ENCODE measurements at places on chromosomes 4 and X.

- no peak for DNase-seq
Observed at GRCh38 chr4:78953769-78954666, 14.8 kb upstream of the PAQR3 start.

DNA sequence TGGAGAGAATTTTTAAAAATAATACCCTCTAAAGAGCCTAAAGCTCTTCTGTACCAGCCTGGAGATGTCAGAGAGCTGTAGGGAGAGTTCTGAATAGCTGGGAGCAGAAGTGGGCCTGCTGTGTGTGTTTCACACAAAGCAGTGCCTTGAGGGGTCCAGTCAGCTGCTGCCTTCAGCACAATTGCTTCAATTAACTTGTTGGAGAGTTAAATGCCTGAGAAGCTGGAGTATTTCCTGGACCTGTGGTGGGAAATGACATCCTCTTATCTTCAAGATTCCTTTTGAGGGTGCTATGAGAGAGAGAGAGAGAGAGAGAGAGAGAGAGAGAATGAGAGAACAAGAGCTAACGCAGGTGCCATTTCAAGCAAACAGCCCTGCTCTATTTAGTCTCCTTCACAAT is 96.2 kb upstream of the IL1RAPL2 start:
- DNase-seq, result no peak

DNA sequence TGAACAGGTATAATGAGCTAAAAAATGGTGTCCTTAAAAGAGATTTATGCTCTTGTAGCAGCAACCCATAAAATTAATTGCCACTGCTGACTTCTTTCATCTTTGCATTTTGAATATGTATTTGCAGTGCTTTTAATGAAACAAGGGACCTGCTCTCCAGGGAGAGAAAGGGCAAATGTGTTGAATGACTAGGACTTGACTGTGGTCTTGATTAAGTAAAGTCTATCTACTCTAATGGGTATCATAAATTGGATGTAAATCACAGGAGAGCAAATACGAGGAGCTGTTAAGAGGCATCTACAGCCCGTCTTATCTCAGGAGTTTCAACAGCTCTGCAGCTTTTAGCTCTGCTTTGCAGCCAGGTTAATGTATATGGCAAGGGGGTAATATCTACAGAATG is 216.4 kb downstream of the PALLD start:
- no peak for DNase-seq

DNA sequence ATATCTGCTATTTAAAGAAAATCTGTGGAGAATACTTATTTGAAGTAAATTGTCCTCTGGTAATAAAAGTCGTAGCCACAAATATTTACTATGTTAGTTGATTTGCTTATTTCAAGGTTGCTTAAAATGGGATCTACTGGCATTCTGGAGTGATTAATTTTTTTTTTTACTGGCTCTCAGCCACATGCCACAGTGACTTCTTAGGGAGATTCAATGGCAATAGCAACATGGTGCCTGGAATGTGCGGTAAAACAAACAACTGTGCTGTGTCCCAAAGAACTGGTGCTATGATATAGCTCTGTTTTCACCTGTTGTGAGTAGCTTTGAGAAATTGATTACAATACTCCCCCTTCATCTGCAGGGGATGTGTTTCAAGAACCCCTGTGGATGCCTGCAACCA is 324.3 kb downstream of the GPAT3 start:
- DNase-seq, result no peak

DNA sequence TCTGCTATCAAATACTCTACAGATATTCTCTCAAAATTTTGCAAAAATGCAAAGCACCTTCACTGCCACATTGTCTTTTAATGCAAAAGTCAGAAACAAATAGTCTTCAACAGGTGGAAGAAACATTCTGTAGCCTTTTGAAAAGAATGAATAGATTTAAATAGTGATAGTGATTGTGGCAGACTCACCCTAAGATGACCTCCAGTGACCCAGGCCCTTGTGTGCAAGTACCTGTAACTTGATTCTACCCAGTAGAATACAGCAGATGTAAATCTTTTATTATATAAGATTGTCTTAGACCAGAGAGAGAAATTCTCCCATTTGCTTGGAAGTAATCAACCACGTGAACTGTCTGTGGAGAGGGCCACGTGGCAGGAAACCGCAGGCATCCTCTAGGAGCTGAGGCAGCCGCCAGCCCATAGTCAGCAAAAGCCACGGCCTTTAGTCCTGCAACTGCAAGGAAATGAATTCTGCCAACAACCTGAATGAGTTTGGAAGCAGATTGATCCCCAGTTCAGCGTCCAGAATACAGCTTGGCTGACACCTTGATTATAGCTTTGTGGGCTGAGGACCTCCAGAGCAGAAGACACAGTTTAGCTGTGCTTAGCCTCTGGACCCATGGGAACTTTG is 272.5 kb downstream of the ARHGAP10 start:
- no peak for DNase-seq

DNA sequence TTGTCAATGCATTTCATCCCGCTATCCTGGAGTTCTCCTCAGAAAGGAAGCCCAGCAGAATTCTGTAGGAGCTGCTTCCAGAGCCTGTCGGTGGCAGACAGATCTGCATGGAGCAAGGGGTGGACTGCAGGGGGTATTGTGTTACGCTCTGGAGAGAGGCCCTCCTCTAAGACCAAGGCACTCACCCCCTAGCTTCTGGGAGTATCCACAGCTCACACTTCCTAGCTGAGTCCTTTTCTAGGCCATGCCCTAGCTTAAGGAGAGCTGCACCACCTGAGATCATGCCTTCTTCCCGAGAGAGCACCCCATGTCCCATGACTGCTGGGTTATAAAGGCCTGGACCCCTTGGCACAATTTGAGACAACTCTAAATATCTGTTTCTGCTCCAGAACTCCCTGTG is 39.1 kb downstream of the MTNR1A start:
- no peak for DNase-seq

DNA sequence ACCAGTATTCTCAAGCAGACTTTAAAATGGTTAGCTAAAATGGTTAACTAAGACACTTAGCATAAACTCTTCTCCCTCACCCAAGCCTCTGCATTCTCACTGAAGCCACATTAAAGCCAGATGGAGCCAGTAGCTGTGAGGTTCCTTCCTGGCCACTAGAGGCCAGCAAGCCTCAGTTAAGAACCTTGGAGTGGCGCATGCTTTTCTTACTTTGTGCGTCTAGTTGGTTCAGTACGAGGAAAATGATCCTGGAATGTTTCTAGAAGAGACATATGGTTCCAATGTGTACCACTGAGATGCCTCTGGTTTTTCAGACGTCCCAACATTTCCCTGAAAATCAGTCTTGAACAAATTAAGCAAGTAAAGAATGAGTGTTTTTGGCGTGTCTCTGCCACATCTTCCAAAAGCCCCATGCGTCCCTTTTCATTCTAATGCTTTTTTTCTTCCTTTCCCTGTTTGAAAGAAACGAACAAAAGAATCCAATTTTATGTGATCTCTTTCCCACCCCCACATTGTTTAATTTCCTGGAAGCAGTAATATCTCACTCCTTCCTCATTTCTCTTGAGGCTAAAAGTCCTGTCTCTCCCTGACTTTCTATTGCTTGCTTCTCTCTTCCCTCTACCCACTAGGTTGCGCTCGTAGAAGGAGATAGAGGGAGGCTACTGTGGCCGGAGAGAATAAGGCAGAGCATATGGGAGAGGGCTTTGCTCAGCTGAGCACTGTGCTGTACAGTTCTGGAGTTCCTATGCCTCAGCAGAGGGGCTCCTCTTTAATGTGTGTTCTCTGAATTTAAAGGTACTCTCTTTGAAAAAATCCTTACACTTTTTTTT is 82.9 kb upstream of the TAB3 start:
- no peak for DNase-seq

GRCh38 chr4:154132406-154132805 is 343.5 kb upstream of the SFRP2 start:
- no peak for DNase-seq

DNA sequence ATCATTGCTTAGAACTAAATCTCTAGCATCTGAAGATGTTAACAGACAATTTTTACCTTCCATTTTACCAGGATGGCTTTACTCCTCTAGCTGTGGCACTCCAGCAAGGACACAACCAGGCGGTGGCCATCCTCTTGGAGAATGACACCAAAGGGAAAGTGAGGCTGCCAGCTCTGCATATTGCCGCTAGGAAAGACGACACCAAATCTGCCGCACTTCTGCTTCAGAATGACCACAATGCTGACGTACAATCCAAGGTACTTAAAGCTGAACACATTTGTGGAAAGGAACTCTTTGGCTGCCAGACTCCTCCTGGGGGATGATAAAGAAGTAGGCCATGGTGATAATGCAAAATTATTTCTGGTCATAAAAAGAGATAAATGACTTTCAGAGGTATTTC is 187.5 kb downstream of the ANK2 start:
- no peak for DNase-seq

DNA sequence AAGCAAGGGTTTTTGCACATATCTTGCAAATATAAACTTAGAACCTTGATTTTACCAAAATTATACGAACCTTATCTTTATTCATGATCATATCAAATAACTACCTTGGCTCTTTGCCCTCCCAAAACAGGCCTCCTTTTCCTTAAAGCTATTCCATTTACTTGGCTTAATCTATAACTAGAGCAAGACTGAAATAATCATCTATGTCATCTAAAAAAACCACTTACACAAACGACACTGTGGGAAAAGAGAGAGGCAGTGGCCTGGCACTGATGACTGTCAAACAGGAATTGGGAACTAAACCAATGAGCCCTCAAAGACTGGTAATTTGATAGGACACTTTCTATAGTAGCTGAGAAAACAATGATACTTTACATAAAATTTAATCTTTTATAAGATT is 11.7 kb upstream of the PTPN13 start:
- no peak for DNase-seq

- DNase-seq, result no peak
Observed at GRCh38 chr4:17138847-17139246, 240.4 kb upstream of the LDB2 start.

- no peak for DNase-seq
Observed at GRCh38 chr4:78242071-78242470, 184.9 kb downstream of the FRAS1 start.

DNA sequence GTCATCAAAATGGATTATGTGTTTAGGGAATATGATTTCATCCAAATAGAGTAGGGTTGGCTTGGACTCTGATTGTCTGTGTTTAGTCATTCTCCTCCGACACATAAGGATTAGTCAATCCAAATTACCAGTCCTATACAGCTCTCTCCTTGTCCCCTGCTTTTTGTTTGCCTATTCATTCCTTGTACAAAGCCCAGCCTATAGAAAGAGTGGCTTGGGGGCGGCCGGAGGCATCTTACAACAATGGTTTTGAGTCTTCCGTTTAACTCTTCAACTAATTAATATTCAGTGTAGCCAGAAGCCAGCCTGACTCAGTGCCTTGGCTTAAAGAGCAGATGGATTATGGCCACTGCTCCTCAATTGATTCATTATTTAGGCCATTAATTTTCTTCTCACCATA is 796.6 kb upstream of the POU3F4 start:
- DNase-seq, result no peak

DNA sequence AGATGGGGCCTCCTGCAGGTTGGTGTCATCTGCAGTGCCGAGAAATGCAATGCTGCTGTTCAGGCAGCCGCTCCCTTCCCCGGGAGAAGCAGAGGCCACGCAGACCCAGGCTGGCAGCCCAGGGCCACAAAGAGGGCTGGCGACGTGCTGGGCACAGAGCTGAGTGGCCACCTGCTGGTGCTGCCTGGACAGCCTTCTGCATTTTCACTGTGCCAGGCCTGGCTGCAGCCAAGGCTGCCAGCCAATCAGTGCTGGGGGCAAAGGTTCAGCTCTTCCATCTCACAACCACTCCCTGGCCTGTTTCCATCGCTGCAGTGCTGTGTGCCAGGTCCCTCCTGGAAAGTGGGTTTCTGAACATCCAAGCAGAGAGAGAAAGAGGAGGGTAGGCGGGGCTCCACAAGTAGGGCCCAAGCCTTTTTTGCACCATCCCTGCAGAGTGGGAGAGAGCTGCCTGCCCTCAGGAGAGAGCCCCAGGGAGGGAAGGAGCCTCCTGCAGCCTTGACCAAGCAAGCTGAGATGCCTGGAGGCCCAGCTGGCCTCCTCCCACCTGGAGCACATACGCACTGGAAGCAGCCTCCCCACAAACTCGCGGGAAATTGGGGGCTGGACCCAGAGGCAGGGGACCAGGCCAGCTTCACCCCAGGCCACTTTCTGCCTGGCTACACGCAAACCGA is 20.1 kb downstream of the ADRA2C start:
- no peak for DNase-seq

DNA sequence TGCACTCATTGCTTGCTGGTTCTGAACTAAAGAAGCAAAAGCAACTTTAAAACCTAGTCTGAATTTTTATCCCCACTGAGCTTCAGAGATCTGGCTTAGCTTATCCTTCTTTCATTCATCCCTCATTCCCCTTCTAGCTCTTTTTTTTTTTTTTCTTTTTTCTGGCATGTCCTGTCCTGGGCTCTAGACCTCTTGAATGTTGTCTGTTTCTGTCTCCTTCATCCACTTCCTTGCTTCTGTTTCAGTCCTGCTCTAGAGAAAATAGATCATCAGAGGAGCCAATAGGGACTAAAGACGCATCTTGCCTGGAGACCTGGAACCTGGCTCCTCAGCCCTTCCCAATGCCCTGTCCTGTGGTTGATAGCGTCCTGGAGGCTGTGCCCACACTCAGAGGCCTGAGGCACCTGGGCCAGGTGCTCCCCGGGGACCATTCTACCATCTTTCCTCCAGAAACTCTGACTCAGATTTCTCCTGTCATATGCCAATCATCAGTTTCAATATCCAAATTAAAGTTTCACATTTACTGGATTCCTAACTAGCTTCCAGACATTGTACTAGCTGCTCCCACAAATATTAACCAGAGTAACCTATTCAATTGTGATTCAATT is 115.7 kb upstream of the GATB start:
- no peak for DNase-seq

DNA sequence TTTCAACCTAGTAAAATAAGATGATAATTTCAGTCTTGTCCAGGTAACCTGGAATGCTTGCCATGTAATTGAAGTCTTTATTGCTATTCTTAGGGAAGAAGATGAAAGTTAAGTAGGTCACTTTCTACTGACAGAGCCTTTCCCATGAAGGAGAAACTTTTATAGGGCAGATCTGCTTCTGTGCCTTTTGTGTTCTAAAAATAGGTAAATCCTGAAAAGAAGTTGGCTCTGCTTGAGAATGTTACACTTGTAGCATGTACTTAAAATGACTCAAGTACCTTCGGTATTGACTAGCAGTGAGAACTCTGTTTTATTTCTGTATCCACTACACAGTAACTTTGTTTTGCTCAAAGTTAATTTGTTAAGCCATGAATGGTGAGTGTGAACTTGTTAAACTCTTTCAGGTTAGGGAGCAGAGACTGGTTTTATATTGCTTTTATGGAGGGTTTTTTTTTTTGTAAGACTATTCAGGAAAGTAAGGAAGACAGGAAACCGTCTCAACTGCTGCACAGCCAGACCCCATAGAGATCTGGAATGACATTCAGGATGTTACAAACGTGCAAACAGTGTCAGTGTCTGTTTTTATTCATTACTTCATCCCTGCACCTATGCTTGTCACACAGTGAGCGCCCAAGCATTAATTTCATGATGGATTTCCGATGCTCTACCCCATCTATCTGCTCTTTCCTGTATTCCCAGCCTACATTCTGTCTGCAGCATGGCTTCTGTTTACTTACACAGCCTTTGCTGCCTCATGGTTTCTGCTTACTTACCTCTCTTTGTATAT is 53.0 kb downstream of the SEPTIN11 start:
- no peak for DNase-seq

All from stimulated activated CD4-positive, alpha-beta T cell treated with anti-CD3 and anti-CD28 coated beads, Interleukin-1b, Interleukin-23, amount 100 ng/mL, for 24 hours (primary cell).